ENCODE measurements at places on chromosomes 4 and X.

DNA sequence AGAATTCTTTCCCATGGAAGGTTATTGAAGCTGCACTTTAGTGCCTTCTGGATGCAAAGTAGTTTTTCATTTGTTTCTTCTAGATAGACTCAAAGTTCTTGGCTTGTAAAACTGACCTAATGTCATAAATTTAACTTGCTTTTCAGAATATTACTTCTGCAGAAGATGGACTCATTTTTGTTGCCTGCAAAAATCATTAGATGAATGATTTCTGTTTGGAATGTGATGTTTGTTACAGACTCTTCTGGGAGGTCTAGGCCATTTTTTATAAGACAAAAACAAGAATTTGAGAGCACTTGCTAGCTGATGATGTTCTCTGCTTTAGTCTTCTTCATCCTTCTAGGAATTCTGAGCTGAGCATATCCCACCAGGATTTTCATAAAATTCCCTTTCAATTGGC lies 308.6 kb upstream of the GIMD1 start:
- no peak for DNase-seq

GRCh38 chrX:129842510-129843208 lies 1.0 kb downstream of the ZDHHC9 start:
- DNase-seq, result no peak

- DNase-seq, result no peak
Measured at GRCh38 chrX:15404401-15405096, 20.3 kb upstream of the VEGFD start.

DNA sequence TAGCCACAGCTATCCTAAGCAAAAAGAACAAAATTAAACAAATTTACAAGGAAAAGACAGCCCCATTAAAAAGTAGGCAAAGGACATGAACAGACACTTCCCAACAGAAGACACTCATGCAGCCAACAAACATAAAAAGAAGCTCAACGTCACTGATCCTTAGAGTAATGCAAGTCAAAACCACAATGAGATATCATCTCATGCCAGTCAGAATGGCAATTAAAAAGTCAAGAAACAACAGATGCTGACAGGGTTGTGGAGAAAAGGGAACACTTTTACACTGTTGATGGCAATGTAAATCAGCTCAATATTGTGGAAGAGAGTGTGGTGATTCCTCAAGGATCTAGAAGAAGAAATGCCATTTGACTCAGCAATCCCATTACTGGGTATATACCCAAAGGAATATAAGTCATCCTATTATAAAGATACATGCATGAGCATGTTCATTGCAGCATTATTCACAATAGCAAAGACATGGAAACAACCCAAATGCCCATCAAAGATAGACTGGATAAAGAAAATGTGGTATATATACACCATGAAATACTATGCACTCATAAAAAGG lies 163.0 kb upstream of the TET2 start:
- no peak for DNase-seq

DNA sequence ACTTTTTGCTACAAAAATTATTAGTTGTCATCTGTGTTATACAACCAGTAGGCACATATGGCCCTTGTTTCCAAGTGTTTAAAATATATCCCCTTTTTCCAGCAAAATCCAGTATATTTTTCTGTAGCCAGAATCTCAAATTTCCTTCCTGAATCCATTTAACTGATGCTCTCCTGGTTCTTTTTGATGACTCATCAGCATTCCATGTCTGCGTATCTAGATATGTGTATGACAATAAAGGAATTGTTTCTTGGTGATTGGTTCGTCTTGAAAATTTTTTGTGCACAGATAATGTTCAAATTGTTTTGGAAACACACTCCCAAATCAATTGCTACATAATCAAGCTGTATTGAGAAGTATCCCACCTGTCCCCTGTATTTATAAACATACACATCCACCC lies 98.3 kb downstream of the ITM2A start:
- no peak for DNase-seq

DNA sequence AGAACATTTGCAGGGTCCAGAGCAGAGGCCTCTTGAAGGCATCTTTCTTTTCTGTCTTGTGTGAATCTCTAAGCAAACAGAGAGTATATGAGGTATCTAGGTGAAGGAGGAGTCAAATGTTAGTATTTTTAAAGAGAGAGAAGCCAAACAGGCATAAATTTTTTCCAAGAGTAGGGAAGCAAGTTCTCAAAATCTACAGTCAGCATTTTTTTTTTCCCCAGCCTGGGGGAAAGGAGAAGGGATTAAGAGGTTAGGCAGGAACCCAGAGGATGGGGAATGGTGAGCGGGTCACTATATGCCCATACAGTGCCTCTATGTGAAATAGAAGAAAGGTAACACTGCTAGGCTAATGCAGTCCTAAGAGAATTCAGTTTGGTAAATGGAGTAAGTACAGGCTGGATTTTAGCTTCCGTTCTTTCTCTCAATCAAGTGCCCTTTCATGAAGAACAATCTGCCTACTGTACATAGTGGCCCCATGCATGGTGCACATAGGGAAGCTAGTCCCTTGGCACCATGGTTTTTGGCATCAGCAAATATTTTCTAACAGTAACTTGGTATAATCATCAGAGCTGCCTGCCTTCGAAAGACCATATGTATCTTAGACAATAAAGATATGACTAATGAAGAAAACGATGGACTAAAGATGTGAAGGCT lies 163.1 kb upstream of the MAB21L2 start:
- no peak for DNase-seq

- no peak for DNase-seq
Measured at GRCh38 chrX:23389196-23389792, 54.6 kb downstream of the PTCHD1 start.

Measured in GM10248 (cell line).